ENCODE measurements at places on chromosomes 5 and 9.

GRCh38 chr9:87499424-87500017 is 1.9 kb downstream of the DAPK1 start:
- DNase-seq: no peak

DNA sequence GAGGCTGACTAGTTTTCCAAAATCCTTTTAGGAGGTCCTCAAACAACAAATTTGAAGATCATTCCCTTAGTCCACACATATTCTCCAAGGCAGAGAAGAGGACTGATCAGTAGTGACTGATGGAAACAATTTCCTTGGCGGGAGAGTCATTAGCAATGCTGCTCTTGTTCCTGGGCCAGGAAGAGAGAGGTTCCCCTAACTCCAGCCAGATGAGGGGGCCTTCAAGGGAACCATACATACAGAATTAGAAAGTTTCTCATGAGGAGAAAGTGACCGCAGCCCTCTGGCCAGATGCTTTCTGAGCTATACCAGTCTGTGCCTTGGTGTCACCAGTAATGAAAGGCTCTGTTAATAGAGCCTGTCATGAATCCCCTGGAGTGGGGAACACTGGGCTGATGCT is 539.4 kb downstream of the BNC2 start:
- no peak for DNase-seq

GRCh38 chr5:91061946-91062562 is 321.1 kb downstream of the ARRDC3 start:
- DNase-seq: no peak

DNA sequence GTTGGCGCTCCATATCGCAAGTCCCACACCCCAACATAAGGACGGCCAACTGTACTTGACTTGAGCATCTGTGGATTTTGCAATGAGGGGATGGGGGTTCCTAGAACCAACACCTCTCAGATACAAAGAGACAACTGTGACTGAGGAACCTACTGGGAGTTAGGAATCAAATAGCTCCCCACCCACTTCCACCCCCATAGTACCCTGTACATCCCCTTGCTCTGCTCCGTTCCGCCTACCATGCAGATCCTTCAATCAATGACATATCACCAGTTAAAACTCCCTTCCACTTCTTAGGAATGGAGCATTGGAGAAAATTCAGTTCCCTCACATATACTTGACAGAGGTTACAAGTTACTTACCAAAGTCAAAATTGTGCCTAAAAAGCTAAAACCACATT is 140.9 kb downstream of the MLLT3 start:
- DNase-seq: no peak

- DNase-seq: no peak
These were observed 48.3 kb downstream of the GNAQ start for GRCh38 chr9:77983320-77983662.

DNA sequence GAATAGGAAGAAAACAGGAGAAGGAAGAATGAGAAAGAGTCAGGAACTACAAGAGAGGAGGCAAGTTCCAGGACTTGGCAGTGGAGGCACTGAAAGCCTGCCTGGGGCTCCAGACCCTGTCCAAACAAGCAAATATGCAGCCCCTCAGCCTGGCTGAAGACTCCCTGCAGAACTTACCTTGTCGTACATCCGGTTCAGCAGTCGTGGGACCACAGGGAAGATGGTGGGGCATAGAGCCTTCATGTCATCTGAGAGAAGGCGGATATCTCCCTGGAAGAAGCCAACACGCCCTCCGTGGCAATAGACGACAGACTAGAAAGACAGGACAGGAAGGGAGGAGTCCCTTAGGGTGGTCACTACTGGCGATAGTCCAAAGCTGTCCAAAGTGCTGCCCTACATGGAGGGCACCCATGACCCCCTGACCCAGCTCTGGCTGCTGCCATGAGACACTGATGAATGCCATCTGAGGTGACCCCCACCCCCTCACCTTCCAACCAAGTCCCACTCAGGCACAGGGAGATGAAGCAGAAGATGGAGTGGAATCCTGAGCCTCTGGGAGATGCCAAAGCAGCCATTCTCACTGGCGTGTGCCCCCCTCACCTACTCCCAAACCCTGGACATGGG is 27.7 kb upstream of the MEIKIN start:
- DNase-seq: no peak

GRCh38 chr5:64814073-64814472 is 45.3 kb downstream of the CWC27 start:
- no peak for DNase-seq

GRCh38 chr9:121778252-121779225 is 127.1 kb downstream of the DAB2IP start:
- no peak for DNase-seq

GRCh38 chr9:90801241-90801972 is at the start of gene SYK:
SYK (plus strand) TSS chr9:90801819; CDS start chr9:90843899, 42,080 bp downstream.
- no peak for DNase-seq

DNA sequence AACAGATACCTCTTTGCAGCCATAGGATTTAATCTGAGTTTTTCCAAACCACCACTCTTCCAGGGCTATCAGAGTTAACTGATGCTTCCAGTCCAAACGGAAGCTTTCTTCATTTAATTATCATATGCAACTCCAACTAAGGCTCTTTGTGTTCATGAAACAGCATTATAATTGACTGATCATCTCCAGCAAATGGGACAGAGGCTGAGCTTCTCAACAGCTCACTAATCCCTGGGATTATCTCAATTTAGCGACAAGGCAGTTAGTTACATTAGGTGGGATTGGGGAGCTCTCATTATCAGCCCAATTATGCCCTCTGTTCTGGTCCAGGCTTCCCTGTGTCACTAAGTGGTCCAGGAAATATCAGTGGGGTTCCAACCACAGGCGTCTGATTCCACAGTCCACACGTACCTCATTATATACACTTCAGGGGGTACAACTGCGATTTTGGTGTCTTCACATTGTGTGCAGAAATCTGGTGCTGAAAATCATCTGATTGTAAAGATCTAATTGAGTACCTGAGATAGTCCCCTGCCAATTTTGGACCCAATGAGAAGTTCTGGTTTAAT is 313.5 kb upstream of the PANK3 start:
- DNase-seq: no peak

- DNase-seq: no peak
These were observed 188.9 kb upstream of the RPS23 start for GRCh38 chr5:82466986-82467561.

All from ACHN (cell line).